ENCODE measurements at places on chromosomes 7 and 10.

DNA sequence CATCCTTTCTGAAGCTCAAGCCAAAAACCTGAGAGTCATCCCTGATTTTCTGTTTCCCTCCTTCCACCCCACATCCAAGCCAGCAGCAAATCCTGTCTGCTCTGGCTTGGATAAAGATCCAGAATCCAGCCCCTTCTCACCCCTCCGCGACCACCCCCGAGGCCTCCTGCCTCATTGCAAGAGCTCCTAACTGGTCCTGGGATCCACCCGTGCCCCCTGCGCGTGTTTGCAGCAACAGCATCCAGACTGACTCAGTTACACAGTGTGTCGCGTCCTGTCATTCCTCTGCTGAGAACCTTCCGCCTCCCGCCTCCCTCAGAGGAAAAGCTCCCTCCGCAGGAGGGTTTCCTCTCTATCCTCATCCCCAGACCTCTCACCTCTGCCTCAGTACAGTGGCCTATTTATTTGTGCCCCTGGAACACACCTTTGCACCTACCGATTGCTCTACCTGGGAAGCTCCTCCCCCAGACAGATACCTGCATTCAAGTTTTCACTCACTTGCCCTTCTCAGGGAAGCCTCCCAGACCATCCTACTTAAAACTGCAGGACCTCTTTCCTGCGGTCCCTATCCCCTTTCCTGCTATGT is 21.6 kb upstream of the GRID1 start:
- DNase-seq, result no peak

GRCh38 chr10:52566471-52567246 is 205.9 kb downstream of the MBL2 start:
- DNase-seq, result no peak

DNA sequence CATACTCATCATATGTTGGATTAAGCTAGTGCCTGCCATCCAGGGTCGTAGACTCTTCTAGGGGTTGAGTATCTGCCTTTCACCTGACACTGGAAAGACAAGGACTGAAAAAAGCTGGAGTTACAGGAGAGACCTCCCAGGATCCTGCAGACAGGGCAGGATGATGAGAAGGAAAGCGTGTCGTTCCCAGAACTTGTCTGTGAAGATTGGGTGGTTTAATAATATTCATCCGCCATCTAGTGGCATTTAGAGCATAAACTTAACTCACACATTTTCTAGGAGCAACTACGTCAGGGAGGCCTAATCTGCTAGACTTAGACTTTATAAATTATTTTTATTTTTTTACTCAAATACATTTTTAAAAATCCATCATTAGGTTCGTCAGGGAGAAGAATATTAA is 59.6 kb downstream of the ADRB1 start:
- DNase-seq, result no peak

DNA sequence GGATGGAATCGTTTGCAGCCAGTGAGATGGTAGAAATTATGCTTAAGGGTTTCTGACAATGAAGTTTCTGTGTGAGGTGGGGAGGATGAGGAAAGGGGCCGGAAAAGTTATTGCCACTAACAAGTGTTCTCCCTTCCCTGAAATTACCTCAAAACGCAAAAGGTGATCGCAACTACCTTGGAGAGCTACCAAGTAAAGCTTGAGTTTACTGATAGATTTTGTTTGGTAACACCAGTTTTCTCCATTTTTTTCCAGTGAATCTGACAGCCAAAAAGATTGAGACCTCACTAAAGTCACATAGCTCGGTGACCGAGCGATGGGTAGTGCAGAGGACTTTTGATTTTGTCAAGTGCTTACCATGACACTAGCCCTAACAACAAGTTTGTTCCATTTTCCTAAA is 1.6 kb downstream of the SUV39H2 start:
- no peak for DNase-seq

- DNase-seq, result no peak
These were observed 14.9 kb downstream of the BAG3 start for GRCh38 chr10:119665901-119666708.

GRCh38 chr10:7250236-7250635 is 160.6 kb downstream of the SFMBT2 start:
- no peak for DNase-seq

- no peak for DNase-seq
These were observed 374.3 kb downstream of the RPS24 start for GRCh38 chr10:78407966-78408365.

DNA sequence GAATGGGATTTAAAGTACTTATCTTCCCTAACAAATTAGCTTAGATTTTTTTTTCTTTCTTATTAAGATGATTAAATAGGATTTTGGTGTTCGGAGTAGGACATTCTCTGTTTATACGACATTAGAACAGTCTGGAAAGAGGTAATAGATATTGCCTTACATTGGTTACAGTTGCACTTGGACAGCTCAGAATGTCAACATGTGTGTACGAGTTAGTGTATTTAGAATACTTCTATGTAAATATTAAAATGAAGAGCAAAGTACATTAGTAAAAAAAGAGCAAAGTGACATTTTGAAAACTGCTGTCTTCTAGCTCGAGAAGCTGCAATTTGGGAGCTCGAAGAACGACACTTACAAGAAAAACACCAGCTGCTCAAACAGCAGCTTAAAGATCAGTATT is 51.5 kb downstream of the SLK start:
- DNase-seq, result no peak

DNA sequence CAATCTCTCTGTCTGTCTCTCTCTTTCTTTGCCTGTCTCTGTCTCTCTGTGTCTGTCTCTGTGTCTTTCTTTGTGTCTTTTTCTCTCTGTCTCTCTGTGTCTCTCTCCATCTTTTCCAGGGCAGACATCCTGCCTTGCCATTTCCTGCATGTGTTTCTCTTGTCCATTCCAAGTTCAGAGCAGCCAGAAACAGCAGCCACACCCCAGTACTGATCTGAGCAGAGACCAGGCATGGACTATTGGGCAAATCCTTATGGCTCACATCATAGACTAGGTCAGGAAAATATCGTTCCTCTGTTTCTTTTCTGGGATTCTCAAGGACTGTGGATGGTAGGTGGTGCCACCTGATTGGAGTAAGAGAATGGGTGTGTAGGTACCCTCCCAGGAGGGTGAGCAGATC is 95.8 kb downstream of the RAMP3 start:
- DNase-seq, result no peak

- DNase-seq, result no peak
These were observed 66.5 kb downstream of the DGKB start for GRCh38 chr7:14836006-14836405.

DNA sequence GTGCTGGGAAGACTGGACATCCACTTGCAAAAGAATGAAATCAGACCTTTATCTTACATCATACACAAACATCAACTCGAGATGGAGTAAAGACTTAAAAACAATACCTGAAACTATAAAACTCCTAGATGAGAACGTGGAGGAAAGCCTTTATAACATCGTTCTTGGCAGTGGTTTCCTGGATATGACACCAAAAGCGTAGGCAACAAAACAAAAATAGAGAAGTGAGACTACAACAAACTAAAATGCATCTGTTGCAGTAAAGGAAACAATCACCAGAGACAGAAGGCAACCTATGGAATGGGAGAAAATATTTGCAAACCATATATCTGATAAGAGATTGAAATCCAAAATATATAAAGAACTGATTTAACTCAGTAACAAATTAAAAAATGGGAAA is 33.3 kb downstream of the CC2D2B start:
- no peak for DNase-seq

DNA sequence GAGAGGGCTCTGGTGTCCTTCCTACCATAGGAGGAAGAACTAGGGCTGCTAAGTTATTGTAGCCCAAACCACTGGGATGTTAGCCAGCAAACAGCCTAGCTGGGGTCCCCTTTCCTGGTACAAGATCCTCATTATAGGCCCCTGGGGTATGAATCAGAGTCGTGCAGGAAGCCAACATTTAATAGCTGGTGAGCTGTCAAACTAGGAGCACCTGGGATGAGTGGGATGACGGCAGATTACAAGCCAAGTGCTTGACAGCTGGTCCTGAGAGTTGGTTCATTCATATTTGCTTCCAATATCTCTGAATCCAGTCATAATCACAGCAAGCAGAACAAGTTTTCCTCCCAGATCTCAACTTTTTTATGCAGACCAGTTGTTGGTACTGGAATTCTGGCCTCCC is 25.1 kb upstream of the DNAJB12 start:
- no peak for DNase-seq

DNA sequence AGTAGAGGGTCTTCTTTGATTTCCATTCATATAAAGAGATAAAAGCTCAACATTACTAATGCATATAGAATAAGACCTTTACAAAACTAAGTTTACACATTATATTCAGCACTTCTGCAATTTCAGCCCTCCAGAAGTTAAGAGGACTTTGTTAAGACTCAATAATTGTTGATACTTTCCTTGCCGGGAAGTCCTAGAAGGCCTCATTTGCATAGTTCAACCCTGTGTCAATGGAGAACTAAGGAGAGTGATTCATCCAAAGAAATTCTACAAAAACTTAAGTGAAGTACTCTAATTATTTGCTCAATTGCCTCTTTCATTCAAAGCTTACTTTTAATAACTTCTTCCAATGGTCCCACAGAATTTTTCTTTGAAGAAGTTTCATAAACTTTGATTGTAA is 1060.3 kb upstream of the CELF2 start:
- no peak for DNase-seq

GRCh38 chr7:47464266-47464665 is 117.6 kb downstream of the TNS3 start:
- no peak for DNase-seq

- DNase-seq, result no peak
These were observed 114.0 kb downstream of the BMPER start for GRCh38 chr7:34019301-34019790.

- no peak for DNase-seq
These were observed 129.8 kb downstream of the FRMD4A start for GRCh38 chr10:14200698-14201544.

GRCh38 chr7:93279541-93279940 is 47.4 kb downstream of the VPS50 start:
- no peak for DNase-seq

- peak; percentile 29 for DNase-seq
These were observed 30.6 kb downstream of the CISD1 start for GRCh38 chr10:58299580-58299979.

- DNase-seq, result no peak
These were observed 13.4 kb downstream of the SHH start for GRCh38 chr7:155798673-155799439.

Data from activated T-cell treated with anti-CD3 and anti-CD28 coated beads for 48 hours (primary cell).